ENCODE measurements at places on chromosomes 4 and X.

DNA sequence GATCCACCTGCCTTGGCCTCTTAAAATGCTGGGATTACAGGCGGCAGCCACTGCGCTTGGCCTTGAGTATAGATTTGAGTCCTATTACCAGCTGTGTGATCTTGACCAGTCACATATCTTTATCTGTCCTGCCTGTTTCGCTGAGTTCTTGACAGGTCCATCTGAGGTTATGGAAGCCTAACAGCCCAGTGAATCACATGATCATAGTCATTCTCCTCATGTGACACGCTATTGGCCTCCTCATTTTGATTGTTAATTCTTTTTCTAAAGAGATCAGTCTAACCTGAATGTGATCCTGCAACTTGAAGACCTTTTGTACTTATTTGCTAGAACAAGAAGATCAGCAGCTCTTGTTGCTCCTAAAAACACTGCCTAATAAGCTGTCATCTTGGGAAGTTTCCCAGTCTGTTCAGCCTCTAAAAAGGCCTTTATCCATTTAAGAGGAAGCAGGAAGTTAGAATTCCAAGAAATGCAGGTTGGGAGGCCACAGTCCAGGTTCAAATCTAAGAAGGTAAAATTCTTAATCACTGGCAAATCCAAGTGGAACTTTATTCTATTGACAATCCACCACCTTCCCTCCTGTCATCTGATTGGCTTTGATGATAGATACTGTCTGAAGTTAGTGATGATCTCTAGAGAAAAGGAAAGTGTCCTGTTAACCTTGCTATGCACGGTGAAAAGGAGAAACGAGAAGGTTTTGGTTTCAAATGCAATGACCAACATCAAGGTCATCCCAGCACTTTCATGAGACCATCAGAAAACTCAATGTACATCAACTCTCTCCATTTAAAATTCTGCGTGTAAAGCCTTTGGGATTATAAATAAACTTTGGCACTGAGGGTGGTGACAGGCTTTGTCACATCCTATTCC, 86.9 kb downstream of the CHRNA9 start:
- no peak for DNase-seq

- no peak for DNase-seq
Measured at GRCh38 chrX:139759637-139760036, 51.7 kb upstream of the MCF2 start.

DNA sequence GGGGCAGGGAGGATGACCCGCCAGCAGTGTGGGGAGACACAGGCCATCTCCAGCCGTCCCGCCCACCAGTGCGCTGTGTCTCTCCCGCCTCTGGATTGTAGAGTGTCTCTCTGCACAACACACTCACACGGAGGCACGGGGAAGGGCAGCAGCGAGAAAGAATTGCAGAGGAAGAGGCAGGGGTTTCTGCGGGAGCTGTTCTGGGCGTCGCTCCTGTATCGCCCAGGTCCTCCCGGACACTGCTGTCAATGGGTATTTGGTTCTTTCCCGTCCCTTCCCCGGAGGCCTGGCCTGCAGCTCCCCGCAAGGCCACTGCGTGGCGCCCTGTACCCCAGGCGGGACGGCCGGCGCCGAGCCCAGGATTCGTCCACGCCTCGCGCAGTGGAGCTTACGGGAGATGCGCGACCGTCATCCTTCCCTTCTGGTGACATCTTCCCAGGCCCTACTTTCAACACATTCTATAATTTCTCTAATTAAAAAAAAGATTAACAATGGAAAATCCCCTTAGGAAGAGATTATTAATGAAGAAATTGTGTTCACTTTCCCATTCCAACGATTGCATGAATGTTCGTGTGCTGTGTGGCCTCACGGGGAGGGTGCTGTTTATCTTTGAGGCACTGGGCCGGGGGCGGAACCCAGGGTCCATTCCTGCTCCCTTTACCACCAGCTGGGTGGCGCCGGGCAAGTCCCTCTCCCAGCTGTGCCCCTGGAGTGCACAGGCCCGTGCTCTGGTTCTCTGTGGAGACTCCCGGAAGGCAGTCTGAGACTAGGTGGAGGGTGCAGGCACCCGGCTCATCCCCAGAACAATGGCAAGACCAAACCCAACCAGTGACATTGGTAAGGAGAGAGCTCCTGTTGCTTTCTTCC, 95.7 kb downstream of the CPZ start:
- no peak for DNase-seq

DNA sequence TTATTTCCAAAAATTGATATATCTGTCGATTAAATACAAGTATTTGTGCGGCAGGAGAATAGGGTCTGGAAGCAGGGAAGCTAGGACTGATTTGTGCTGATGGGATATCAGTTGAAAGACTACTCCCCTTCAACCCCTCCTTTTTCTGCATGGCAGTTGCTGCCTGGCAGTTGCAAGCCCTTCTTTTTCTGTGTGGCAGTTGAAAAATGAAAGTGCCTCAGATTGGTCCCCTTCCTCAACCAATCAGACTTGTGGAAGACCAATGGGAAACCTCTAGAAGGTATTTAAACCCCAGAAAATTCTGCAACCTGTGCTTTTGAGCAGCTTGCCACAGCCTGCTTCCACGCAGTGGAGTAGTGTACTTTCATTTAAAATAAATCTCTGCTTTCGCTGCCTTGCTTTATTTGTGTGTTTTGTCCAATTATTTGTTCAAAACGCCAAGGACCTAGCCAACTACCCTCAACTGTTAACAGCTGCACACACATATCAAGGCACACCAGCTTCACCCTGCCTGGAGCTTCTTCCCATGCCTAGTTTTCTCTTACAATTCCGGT, 1.5 kb upstream of the TMA16 start:
- no peak for DNase-seq

- no peak for DNase-seq
Measured at GRCh38 chrX:98939456-98939855, 1470.6 kb downstream of the PCDH19 start.

DNA sequence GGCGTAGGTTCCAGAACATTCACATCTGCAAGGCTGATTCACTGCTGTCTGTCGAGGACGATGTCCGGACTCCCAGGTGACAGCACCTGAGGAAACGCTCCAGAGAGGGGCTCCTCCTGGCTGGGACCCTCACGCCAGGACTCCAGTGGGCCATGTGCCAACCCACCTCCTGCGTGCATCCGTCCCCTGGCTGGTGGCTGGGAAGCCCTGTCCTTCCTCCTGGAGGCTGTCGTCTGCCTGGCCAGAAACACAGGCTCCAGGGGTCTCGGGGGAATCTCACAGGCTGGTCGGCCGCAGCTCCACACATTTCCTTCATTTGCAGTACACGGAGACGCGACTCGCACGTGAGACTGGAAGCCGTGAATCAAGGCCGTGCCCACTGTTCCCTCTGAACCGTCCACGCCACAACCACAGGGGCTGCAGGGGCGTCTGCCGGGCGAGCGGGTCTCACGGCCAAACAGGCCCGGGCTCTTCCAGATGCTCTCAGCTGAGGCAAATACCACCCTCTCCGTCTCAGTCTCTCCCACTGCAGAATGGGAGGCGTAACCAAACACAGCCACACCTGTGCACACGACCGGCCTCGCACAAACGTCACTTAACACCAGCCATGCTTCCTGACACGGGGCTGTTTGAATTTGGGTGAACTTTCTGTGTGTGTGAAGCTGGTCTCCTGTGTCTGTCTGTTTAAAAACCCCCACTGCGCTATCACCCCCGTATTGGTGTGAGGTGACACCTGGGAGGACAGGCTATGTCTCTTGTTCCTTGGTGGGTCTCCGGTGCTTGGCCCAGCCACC, 38.7 kb upstream of the MXD4 start:
- DNase-seq = no peak

DNA sequence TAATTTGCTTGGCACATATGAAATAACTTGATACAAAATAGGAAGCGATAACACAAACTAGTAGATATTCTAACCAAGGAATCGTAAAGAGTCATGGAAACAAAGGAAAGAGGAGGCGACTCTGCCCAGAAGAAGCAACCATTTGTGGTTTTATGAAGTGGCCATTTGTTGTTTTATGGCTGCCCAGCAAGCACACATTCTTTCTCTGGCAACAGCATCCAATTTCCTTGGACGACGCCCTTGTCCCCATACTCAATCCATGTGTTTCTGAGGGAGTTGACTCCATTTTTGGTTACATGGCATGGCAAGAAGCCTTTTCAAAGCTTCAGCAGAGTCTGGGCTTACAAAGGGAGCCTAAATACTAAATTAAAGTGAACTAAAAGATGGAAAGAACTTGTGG, 295.1 kb downstream of the INPP4B start:
- DNase-seq = no peak

GRCh38 chrX:97682991-97683840, 799.5 kb downstream of the RPA4 start:
- DNase-seq = no peak

DNA sequence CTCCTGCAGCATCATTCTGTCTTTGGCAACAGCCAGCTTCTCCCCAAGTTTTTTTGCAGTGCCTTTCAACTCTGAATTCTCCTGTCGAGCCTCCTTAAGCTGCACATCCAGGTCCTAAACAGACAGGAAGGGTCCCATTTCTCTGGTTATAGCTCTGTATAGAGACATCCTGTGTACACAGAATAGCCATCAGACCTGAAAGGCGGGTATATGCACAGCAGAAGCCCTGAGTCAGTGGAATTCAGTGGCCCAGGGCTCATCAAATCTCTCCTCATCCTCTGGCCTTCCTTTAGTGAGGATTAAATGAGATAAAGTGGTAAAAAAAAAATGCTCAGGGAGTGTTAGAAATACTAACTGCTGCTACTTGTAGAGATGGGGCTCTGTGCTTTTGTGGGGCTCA, 73.8 kb downstream of the FAM184B start:
- no peak for DNase-seq

- DNase-seq = no peak
Measured at GRCh38 chr4:156329779-156330178, 376.1 kb upstream of the CTSO start.

GRCh38 chr4:12689457-12689856, 794.7 kb downstream of the RAB28 start:
- DNase-seq = no peak

DNA sequence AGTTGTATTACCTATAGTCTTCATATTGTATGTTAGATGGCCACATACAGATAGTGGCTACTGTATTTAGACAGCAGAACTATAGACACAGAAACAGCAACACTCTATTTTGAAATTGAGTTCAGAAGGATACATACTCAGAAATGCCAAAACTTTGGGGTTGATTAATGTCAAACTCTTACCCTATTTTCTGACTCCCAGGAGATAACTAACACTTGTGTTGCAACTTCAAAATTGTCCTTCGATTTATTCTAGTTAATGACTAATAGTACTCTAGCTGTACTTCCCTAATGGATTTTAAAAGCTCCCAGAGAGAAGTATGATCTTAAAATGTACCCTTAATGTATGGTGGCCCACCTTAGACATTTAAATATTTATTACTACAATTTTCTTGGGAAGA, 229.9 kb upstream of the UGT8 start:
- no peak for DNase-seq

DNA sequence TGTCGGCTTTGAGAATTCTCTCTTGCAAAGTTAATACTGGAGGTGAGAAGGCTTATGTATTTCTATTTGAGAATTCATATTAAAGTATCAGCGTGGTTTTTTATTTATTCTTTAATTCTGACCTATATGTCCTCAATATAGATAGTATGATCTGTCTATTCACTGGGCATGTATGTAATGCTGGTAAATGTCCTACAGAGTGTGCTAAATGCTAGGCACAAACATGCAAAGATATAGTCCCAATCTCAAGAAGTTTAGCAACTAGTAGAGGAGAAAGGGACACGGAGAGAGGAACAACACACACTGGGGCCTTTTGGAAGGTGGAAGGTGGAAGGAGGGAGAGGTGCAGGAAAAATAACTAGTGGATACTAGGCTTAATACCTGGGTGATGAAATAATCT, 11.0 kb upstream of the BMPR1B start:
- no peak for DNase-seq

GRCh38 chr4:124325690-124326089, 386.8 kb downstream of the ANKRD50 start:
- no peak for DNase-seq

GRCh38 chr4:130753926-130754325, 1658.0 kb downstream of the C4orf33 start:
- DNase-seq = no peak

DNA sequence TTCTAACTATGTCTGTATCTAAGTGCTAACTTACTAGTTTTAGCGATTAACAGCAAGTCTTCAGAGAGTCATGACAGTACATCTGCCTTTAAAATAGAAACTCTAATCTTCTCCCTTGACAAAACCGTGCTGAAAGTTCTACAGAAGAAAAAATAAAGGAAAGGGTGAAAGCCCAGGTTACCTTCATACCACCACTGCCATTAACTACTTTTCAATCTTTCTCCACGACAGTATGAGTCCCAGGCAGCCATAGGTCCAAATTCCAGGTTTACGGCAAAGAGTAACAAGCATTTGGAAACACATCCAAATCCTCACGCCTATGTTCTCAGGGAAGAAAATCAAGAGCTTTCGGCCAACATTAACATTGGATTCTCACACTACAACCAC, 12.4 kb upstream of the ZCCHC13 start:
- DNase-seq = no peak

GRCh38 chr4:87250294-87250693, 29.9 kb upstream of the KLHL8 start:
- no peak for DNase-seq

GRCh38 chr4:16078195-16078760, 5.5 kb downstream of the PROM1 start:
- DNase-seq = no peak

DNA sequence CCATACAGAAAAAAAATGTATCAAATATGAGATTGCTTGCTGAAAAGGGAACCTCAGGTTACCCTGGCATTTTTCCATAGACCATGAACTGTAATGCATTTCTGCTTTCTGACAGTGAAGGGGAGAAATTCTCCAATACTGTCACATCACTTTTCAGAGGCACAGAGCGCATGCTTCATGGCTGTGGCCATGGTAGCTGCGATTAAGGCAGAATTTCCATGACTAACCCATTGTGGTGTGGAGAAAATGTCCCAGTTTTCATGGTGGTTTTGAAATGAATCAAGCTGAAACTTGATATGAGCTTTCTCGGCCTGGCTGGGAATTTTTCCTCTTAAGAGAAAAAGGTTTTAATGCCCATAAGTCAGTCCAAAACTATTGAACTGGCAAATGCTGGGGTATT, 39.5 kb upstream of the MAP3K15 start:
- DNase-seq = no peak

- DNase-seq = no peak
Measured at GRCh38 chrX:121028419-121028818, 19.0 kb upstream of the GLUD2 start.

- no peak for DNase-seq
Measured at GRCh38 chr4:98919996-98920395, 8.9 kb downstream of the EIF4E start.

GRCh38 chr4:171919314-171919713, 106.1 kb downstream of the GALNTL6 start:
- DNase-seq = no peak
